ENCODE measurements at places on chromosomes 2 and 18. TPM values are rescaled to one million over a fixed set of nuclear protein-coding genes. Genes with fewer than 3 reads are reported as not detected.

- no peak for DNase-seq
- no peak overlapping the region for H3K4me3 ChIP-seq
- H3K27ac ChIP-seq = no peak overlapping the region
- no peaks in the 10 kb centered on the region for H3K36me3 ChIP-seq
- H3K27me3 ChIP-seq = no peaks in the 10 kb centered on the region
These were observed 42.1 kb upstream of the FAM124B start for GRCh38 chr2:224444021-224444420.

- no peaks in the 10 kb centered on the region for H3K36me3 ChIP-seq
- no peak overlapping the region for H3K27ac ChIP-seq
- H3K4me3 ChIP-seq = no peak overlapping the region
- no peak for DNase-seq
These were observed 151.5 kb downstream of the VAPA start for GRCh38 chr18:10065296-10065695.

TDRD15 gene
- not detected for total RNA-seq

DNA sequence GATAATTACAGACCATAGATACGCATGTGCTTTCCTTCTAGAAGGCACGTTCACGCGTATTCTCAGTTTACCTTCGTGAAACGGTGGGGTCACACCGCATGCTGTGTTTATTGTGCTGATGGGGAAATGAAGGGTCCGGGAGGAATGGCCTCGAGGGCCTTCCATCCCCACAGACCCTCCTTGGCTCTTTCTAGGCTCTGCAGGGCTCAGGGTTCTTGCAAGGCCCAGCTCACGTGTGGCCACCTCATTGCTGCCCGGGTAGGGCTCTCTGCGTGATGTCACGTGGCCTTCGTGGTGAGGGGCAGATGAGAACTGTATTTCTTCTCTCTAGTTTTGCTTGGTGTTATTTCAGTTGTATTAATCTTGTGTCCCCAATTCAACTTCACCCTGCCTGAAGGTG lies 133.5 kb upstream of the ALKAL2 start:
- no peak overlapping the region for H3K4me3 ChIP-seq
- H3K4me1 ChIP-seq = no peaks in the 10 kb centered on the region
- H3K27me3 ChIP-seq = no peaks in the 10 kb centered on the region
- H3K27ac ChIP-seq = no peak overlapping the region
- H3K36me3 ChIP-seq = no peaks in the 10 kb centered on the region

DNA sequence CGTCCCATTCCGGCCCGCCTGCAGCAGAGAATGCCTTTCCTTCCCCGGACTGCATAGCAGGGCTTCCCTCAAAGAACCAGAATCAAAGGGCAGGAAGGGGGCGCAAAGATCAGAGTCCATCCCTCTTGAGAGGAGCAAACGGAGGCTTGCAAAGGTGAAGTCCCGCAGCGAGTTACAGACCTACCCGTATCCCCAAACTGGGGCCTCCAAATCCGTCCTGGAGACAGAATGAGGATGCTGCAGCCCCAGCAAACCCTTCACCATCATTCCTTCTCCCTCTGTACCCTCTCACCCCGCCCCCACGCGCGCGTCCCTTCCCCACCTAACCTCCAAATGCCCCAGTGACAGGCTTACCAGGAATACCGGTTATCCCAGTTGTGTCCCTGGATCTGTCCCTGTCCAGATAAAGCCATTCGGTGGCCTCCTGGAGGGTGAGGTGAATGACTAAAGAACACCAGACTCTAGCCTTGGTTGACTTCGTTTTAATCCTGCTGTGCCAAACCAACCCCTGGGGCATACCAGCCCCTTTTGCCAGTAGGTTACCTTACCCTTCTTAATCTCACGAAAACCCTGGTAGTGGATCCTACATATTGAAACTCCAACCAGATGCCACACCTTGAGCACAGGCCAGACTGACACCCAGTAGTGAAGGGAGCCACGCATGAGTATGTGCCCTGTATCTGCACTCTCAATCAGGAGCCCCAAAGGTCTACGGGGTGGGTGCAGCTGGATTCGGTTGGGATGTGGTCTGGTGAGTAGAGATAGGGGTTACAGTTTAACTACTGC lies 961 bp upstream of the SLC40A1 start:
- peaks cover 2% of the 10 kb centered on the region for H3K27me3 ChIP-seq
- no peak for DNase-seq
- H3K36me3 ChIP-seq = 0 out of 2 replicates have a peak, but pooled peaks cover 2% of the 10 kb centered on the region
- peak overlapping the region; percentile 73 for H3K4me3 ChIP-seq
- no peak overlapping the region for H3K27ac ChIP-seq
- peaks cover 2% of the 10 kb centered on the region for H3K4me1 ChIP-seq

HOXD10 gene
- not detected for total RNA-seq

DNA sequence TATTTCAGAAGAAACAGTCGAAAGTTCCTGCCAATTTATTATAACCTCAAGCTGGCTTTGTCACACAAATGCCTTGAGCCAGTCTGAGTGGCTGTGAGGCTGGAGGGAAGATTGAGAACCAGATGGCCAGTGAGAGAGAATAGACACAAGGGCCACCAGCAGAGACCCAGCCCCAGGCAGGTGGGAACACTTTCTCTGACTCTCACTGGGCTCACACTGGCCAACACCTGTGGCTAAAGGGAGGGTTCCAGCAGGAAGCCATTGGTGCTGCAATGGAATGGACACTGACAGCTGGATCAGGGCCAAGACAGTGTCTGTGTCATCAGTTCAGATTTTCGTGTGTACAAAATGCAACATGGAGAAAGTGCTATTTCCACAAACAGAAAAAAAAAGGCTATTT lies 29.9 kb downstream of the LOXHD1 start:
- no peak overlapping the region for H3K4me3 ChIP-seq
- no peaks in the 10 kb centered on the region for H3K4me1 ChIP-seq
- no peak for DNase-seq
- no peaks in the 10 kb centered on the region for H3K27me3 ChIP-seq
- H3K27ac ChIP-seq = no peak overlapping the region
- H3K36me3 ChIP-seq = no peaks in the 10 kb centered on the region

- H3K36me3 ChIP-seq = peaks cover 44% of the 10 kb centered on the region
- peak overlapping the region; percentile 80 for H3K27ac ChIP-seq
- peak; percentile 93 for DNase-seq
- no peaks in the 10 kb centered on the region for H3K27me3 ChIP-seq
These were observed 151.2 kb downstream of the ANTXR1 start for GRCh38 chr2:69164061-69164778.

DNA sequence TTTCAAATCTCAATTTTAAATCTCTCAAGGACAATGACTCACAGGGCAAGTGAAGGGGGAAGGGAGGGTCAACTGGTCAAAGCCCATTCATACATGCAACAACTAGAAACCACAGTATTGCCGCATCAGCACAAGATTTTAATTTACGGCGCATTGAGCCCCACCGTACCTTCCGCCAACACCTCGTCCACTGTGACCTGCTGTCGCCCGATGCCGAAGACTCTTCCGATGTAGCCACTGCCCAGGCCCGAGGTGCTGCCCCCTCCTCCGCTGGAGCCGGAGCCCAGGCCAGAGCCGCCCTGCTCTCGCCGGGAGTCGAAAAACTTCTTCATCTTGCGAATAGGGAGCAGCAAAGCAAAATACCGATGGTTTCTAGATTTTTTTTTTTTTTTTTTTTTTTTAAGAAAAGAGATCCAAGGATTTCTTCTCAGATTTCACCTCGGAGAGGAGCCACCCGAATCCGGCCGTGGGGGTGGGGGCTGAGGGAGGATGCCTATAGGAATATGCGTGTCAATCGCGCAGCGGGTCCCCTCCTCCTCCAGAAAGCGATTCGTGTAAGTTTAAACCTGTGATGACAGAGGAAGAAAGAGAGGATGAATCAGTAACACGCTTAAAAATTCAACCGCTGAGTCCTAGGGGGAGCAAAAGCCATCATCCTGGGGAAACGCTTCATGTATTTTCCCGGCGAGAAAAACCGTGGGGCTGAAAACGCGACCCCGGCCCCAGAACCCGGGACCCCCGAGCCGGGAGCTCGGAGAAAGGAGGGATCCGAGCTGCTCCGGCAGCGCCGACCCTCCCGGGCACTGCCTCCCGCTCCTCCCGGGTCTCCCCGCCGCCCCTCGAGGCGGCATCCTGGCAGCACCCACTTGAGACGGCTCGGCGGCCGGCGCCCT lies 584 bp downstream of the AAK1 start:
- DNase-seq = peak; percentile 85
- H3K4me3 ChIP-seq = peak overlapping the region; percentile 90
- peak overlapping the region; percentile 95 for H3K27ac ChIP-seq
- H3K36me3 ChIP-seq = peaks cover 4% of the 10 kb centered on the region
- no peaks in the 10 kb centered on the region for H3K27me3 ChIP-seq

- no peaks in the 10 kb centered on the region for H3K4me1 ChIP-seq
- H3K36me3 ChIP-seq = no peaks in the 10 kb centered on the region
These were observed at the start of gene SNTG2 for GRCh38 chr2:950080-950966. Gene SNTG2 (plus strand): TSS chr2:950849. CDS start chr2:950997, 148 bp downstream.

DNA sequence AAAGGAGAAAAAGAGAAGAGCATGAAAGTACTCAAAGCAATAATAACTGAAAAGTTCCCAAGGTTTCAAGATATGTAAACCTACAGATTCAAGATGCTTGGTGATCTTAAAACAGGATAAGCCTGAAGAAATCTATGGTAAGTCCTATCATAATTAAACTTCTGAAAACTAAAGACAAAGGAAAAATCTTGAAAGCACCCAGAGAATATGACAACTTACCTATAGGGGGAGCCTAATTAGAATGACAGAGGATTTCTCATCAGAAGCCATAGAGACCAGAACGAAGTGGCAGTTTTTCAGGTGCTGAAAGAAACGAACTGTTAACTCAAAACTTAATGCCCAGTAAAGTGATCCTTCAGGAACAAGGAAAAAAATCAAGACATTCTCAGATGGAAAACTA lies 59.7 kb downstream of the XDH start:
- no peaks in the 10 kb centered on the region for H3K36me3 ChIP-seq
- no peak for DNase-seq
- H3K27me3 ChIP-seq = no peaks in the 10 kb centered on the region

GRCh38 chr2:28178946-28179345 lies 213.7 kb upstream of the FOSL2 start:
- no peaks in the 10 kb centered on the region for H3K36me3 ChIP-seq
- no peaks in the 10 kb centered on the region for H3K27me3 ChIP-seq
- no peaks in the 10 kb centered on the region for H3K4me1 ChIP-seq
- H3K4me3 ChIP-seq = no peak overlapping the region

All from IMR-90 (cell line).